ENCODE measurements at places on chromosomes 6 and 20.
A peak's percentile ranks its signal among the peaks of the same experiment; 100 is the strongest.

DNA sequence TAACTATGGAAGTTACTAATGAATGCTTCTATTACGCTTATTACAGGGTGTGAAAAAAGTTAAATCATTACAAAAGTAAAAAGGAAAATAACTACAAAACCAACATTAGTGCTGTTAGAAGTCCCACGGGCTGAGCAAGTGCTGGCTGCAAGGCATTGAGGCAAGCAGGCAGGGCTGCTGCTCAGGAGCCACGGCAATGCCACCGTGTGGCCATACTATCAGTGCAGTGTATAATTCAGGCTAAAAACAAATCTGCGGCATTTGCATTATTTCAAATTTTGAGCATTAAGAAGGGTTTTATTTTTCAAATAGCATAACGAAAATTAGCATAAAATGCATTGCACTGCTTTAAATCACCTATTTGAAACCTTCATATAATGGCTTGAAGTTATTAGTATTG, 17.1 kb downstream of the IFNGR1 start:
- H3K4me3 ChIP-seq = no peak overlapping the region
- peaks cover 4% of the 10 kb centered on the region for H3K4me1 ChIP-seq
- no peak for DNase-seq
- no peaks in the 10 kb centered on the region for H3K27me3 ChIP-seq

DNA sequence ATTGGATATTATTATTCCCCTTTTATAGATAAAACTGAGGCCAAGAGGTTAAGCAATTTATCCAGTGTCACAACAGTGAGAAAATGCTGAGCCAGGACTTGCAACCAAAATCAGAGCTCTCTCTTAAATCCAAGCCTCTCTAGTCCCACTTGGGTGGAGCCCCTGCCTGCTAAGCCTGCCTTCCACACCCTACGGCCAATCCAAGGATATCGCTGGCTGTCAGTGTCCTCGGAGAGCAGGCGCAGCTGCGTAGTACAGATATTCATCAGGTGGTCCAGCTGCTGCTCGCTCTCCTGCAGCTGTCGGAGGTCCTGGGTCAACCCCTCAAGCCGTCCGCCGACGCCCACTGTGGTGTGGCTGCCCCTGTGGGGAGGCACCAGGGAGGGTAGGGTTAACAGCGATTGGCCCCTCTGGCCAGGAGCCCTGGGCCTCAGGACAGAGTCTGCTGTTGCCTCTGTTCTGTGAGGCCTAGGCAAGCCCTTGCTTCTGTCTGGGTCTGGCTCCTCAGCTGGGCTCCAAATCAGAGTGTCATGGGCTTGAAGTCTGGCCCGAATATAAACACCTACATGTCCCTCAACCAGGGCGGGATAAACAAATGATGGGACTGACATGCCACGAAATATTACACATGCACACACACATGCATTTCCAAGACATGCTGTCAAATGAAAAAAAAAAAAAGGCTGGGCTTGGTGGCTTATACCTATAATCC, 3.9 kb upstream of the NECAB3 start:
- H3K36me3 ChIP-seq = peaks cover 70% of the 10 kb centered on the region
- no peaks in the 10 kb centered on the region for H3K27me3 ChIP-seq
- H3K4me3 ChIP-seq = no peak overlapping the region
- peaks cover 78% of the 10 kb centered on the region for H3K4me1 ChIP-seq

DNA sequence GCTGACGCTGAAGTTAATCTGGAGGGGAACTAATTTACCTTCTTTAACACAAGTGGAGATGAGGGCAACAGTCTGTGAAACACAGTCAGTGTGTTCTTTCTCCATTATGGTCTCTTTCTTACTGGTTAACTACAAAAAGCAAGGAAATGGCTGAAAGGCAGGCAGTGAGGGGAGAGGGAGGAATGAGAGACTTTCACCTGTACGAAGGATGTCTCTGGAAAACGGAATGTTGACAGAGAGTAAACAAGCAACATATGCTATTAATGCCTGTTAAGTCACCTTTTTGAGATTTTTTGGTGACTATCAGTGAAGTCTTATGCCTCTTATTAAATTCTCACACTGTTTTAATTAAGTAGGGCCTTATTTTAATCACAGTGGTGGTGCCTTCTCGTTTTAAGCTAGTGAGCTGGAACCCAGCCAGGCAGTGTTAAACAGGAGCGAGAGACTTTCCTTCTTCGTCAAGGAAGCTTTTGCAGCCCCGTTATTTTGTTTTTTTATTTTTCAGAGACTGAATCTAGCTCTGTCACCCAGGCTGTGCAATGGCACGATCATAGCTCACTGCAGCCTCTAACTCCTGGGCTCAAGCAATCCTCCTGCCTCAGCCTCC, 165.6 kb downstream of the ATXN1 start:
- no peak for DNase-seq
- peaks cover 6% of the 10 kb centered on the region for H3K36me3 ChIP-seq
- H3K27me3 ChIP-seq = no peaks in the 10 kb centered on the region
- no peak overlapping the region for H3K4me3 ChIP-seq
- peaks cover 21% of the 10 kb centered on the region for H3K4me1 ChIP-seq

DNA sequence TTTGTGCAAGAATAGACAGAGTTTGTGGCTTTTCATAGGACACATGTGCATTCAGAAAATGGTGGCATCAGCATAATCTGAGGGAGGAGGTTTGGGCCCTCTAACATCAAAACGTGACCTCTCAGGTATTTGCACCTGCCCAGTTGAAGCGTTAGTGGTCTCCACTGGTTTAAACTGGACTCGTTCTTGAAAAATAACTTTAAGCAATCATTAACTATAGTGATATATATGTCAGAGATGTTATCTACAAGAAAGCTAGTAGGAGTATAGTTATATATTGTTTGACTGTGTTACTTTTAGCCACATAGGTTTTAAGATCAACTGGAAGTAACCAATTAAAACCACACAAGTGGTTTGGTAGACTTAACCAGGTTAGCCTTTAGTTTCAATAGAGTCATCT, 607.4 kb downstream of the MAFB start:
- H3K36me3 ChIP-seq = no peaks in the 10 kb centered on the region
- no peaks in the 10 kb centered on the region for H3K27me3 ChIP-seq
- no peaks in the 10 kb centered on the region for H3K4me1 ChIP-seq
- H3K4me3 ChIP-seq = no peak overlapping the region
- no peak for DNase-seq
- no peak overlapping the region for H3K27ac ChIP-seq

DNA sequence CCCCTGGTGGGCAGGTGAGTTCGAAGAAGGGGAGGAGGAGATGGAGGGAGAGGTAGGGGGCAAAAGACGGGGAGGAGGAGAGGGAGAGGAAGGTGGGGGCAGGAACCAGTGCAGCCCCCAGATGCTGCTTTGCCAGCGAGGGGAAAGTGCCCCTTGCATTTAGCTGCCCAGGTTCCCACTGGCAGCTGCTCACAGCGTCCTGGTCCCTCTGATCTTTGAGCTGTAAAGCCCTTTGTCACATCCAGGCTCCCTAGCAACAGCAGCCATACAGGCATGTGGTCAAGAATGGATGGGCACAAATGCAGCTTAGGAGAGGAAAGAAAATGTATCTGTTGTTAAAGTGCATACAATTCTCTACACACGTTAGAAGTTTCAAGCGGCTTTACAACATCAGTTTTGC, 160.9 kb downstream of the CD83 start:
- H3K27ac ChIP-seq = peak overlapping the region; percentile 89
- H3K27me3 ChIP-seq = no peaks in the 10 kb centered on the region
- H3K36me3 ChIP-seq = peaks cover 11% of the 10 kb centered on the region
- H3K4me3 ChIP-seq = no peak overlapping the region

DNA sequence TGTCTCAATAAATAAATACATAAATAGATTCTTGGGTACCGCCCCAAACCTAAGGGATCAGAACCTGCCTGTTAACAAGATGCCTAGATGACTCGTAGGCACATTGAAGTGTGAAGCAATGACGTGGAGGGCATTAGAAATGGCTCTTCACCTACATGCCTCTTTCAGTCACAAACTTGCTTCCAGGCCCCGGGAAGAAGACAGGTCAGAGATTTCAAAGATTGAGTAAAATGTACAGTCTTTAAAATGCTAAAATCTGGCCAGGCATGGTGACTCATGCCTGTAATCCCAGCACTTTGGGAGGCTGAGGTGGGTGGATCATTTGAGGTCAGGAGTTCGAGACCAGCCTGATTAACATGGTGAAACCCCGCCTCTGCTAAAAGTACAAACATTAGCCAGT, 480.8 kb upstream of the JARID2 start:
- no peak overlapping the region for H3K4me3 ChIP-seq
- peaks cover 3% of the 10 kb centered on the region for H3K4me1 ChIP-seq
- H3K27ac ChIP-seq = no peak overlapping the region
- peaks cover 3% of the 10 kb centered on the region for H3K27me3 ChIP-seq
- H3K36me3 ChIP-seq = no peaks in the 10 kb centered on the region
- no peak for DNase-seq
